ENCODE measurements at places on chromosomes 12 and 14. TPM values are rescaled to one million over a fixed set of nuclear protein-coding genes. Genes with fewer than 3 reads are reported as not detected.

DNA sequence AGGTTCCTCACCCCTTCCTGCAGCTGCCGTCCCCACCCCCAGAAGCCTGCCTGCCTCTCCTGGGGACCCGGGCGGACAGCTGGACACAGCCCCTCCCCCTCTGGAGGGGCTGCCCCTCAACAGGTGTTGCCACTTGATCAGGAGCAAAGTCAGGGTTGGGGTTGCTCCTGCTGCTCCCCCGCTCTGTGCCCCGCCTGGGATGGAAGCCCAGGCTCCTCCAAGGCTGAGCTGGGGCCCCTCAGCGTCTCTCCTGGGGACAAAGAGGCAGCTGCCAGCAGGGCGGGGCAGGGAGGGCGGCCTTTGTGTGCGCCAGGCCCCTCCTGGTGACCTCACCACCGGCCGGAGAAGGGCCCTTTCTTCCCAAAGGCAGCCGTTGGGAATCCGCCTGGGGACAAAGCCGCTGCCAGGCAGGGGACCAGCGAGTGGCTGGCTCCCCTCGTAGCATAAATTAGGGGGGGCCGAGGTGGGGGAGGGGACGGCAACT, 13.7 kb downstream of the TRMT61A start:
- DNase-seq, result peak; percentile 66

- peak; percentile 42 for DNase-seq
Observed at GRCh38 chr12:62466018-62466593, 520 bp upstream of the MON2 start.

The PLEK2 gene
- 12.8 TPM for total RNA-seq

- no peak for DNase-seq
Observed at GRCh38 chr14:71388862-71389261, 481.6 kb downstream of the PCNX1 start.

- DNase-seq, result no peak
Observed at GRCh38 chr12:2288875-2289274, 236.1 kb downstream of the CACNA1C start.

The FOXA1 gene
- 6.5 TPM for total RNA-seq

GRCh38 chr14:64926398-64926995, 12.2 kb downstream of the CHURC1 start:
- no peak for DNase-seq

- no peak for DNase-seq
Observed at GRCh38 chr14:52363961-52364360, 49.8 kb downstream of the PTGER2 start.

DNA sequence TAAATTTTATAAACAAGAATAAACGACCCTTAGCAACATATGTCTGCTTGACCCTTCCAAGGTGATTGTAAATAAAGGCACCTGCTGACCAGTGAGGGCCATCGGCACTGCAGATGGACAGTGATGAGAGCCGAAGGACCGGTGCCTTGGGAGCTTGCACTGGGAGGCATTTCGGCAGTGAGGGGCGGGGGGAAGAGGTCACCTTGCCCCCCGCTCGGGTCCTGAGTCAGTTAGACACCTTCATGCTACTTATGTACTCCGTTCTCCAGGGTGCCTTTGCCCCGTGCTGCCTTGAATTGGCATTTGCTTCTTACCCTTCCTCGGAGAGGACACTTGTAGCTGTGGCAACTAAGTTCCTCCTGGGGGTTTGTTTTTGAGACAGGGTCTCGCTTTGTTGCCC, 23.0 kb downstream of the MMAB start:
- DNase-seq, result no peak

- DNase-seq, result no peak
Observed at GRCh38 chr12:95625012-95625411, 73.7 kb upstream of the USP44 start.

The ABHD12B gene
- total RNA-seq, result not detected

DNA sequence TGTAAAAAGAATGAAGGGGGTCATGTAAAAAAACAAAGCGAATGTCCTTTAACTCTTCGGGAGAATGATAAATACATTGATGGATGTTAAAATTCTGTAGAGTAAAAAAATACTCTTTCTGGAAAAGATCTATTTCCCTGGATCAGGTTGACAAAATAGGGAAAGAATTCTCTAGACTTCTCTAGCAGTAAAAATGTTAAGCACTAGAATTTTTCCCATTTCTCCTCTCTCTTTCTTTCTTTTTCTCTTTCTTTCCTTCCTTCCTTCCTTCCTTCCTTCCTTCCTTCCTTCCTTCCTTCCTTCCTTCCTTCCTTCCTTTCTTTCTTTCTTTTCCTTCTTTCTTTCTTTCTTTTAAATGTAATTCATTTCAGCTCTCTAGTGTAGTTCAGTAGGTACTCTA, 552.5 kb downstream of the LRFN5 start:
- no peak for DNase-seq

The OTOGL gene
- 1.4 TPM for total RNA-seq

GRCh38 chr14:54241517-54241916, 155.3 kb upstream of the CDKN3 start:
- DNase-seq, result no peak

DNA sequence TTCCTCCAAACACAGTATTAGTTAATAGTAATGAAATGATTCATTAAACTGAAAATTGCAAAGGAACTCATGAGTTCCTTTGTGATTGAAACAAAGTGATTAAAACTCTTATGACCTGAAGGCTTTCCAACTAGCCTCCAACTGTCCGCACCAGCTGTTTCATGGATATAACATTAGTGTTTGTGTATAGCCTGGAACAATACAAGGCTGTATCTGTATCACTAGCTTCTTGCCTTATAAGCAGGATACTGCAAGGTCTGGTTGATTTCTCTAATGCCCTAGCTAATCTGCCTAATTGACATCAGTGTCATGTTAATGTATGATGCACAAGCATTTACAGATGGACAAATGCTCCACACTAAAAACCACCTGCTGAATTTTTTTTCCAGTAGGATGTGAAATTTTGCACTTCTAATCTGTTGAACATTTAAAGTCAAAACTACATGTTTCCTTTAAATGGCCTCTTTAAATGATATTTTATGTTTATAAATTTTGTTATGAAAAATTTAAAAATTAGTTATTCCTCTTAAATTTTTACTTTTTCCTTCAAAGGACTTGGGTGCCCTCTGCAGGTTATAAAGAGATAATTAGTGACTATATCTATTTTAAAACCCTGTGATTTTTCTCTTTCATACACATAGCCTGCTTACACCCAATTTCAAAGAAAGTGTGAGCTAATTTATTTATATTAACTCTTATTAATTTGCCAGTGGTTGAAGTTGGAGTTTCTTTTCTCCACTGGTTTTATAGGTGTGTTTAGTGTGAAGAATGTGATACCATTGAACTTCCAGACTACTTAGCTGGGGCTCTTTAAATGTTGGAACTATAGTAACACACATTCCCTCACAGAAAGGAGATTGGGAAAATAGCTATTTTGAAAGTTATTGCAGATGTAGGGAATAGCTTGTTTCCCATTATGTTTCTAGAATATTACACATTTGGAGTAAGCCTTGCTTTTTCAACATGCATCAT, 25.4 kb downstream of the AP5M1 start:
- DNase-seq, result no peak

The PIANP gene
- 0.06 TPM for total RNA-seq

- DNase-seq, result peak; percentile 76
Observed at GRCh38 chr12:71476513-71476912, 36.9 kb downstream of the LGR5 start.

The OR6C3 gene
- not detected for total RNA-seq
